ENCODE measurements at places on chromosomes 5 and 9. TPM values are rescaled to one million over a fixed set of nuclear protein-coding genes. Genes with fewer than 3 reads are reported as not detected.

Gene RANBP3L
- total RNA-seq: 2.1 TPM

Gene FGF10
- total RNA-seq: 7.3 TPM

Gene FOXD4L3
- not detected for total RNA-seq

Gene SPINK7
- total RNA-seq: not detected

Gene ANAPC2
- 85.0 TPM for total RNA-seq

Gene PAIP2
- total RNA-seq: 36.7 TPM

DNA sequence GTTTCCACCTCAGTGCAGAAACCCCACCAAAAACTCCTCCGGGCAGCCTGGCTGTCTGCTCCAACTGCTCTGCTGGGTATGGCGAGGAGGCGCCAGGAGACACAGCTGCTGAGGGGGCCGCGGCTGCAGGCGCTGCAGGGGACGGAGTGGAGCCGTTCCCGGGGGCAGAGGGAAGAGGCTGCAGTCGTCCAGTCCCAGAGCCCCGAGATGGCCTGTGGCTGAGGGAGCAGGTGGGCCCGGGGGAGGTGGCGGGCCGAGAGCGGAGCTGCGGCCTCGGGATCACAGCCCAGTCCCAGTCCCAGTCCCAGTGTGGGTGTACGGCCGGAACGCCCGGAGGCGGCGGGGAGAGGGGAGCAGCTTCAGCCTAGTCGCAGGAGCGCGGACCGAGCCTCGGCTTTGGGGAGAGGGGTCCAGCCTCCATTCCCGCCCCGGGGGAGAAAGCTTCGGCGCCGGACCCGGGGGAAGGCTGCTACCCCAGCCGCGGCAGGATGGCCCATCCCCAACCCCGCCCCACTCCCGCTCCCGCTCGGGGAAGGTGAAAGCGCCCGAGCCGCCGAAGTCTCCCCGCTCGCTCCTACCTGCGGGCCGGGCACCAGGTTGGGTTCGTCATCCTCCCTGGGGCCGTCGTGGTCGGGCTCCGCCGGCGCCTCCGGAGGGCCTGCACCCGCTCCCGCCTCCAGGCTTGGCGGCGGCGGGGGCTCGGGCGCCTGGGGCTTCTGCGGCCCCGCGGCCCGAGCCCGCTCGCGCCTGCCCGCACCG, 513 bp downstream of the FAM193B start:
- peak overlapping the region; percentile 75 for H3K27ac ChIP-seq
- H3K27me3 ChIP-seq: no peaks in the 10 kb centered on the region
- peaks cover 26% of the 10 kb centered on the region for H3K4me1 ChIP-seq
- peak; percentile 24 for DNase-seq

DNA sequence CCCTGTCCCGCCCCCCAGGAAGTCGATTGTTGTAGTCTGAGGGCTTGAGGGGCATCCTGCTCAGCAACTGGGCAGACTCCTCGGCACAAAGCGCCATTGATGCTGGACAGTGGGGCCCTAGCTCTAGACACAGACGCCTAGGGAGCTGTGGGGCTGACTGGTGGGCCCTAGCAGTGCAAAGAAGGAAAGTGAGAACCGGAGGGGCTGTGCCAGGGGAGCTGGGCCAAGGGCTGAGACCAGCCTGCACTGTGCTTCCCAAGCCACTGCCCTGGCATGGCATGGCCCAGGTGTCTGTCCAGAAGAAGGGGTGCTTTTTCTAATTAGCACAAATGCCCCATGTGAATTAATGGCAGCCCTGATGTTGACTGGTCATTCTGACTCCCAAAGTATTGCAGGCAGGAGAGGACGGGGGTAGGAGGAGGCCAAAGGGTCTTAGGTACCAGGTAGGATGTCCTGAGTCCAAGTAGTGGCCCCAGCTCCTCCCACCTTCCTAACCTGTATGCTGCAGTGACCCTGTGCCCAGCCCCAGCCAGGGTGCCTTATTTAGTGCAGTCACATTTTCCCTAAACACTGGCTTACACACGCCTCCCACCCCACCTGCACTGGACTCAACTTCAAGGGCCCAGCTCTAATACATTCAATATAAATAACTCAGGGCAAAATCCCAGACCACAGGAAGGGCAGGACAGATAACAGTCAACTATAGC, 15.9 kb downstream of the TCF7 start:
- peaks cover 74% of the 10 kb centered on the region for H3K4me1 ChIP-seq
- no peaks in the 10 kb centered on the region for H3K27me3 ChIP-seq
- H3K27ac ChIP-seq: peak overlapping the region; percentile 74
- H3K36me3 ChIP-seq: no peaks in the 10 kb centered on the region

GRCh38 chr5:167944121-167944852, 347.2 kb upstream of the WWC1 start:
- H3K27me3 ChIP-seq: no peaks in the 10 kb centered on the region
- no peak for DNase-seq

GRCh38 chr9:13628526-13628925, 349.0 kb upstream of the MPDZ start:
- no peak for DNase-seq
- no peak overlapping the region for H3K4me3 ChIP-seq
- no peaks in the 10 kb centered on the region for H3K4me1 ChIP-seq
- H3K36me3 ChIP-seq: no peaks in the 10 kb centered on the region

GRCh38 chr5:90932052-90932699, 373.6 kb downstream of the ADGRV1 start:
- H3K27me3 ChIP-seq: no peaks in the 10 kb centered on the region
- no peak overlapping the region for H3K4me3 ChIP-seq
- no peaks in the 10 kb centered on the region for H3K36me3 ChIP-seq
- peaks cover 8% of the 10 kb centered on the region for H3K4me1 ChIP-seq
- no peak overlapping the region for H3K27ac ChIP-seq

DNA sequence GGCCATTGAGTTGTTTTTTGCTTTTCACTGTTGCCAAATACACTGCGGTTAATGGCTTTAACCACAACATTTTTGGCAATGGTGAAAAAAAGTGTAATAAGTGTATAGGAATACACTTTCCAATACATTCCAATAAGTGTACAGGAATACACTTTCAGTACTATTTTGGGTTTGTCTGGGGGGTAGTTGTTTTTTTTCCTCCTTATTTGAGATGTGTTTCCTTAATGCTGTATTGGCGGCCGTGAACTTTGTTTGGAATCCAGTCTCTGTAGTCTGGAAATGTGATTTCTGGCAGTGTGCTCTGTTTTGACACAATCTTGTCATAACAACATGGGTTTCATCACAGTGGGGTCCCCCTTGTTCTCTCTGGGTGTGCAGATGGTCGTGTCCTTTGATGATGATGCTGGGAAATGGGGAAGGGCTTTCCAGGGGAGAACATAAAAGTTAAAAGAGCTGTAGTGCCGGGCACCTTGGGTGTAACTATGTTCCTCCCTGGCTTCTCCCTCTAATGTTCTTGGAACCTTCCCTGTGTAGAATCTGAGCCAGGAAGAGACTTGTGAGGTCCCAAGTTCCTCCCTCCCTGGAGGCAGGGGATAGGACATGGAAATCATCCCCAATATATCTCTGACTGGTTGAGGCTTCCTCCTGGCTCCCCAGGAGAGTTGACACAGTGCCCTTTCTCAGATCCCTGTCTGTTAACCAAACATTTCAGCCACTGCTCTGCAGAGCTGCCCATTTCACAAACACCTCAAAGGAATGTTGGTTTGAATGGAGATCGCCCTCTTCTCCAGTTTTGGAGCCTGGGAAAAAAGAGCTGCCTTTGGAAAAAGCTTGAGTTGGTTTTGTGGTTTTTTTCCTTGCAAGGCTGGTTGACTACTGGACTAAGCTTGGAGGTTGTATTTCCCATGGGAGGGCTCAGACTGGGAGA, 44.8 kb downstream of the RCL1 start:
- H3K27me3 ChIP-seq: no peaks in the 10 kb centered on the region
- H3K4me3 ChIP-seq: no peak overlapping the region
- peak overlapping the region; percentile 18 for H3K27ac ChIP-seq
- H3K4me1 ChIP-seq: peaks cover 42% of the 10 kb centered on the region

- H3K36me3 ChIP-seq: no peaks in the 10 kb centered on the region
- H3K4me1 ChIP-seq: peaks cover 59% of the 10 kb centered on the region
- H3K4me3 ChIP-seq: no peak overlapping the region
- DNase-seq: peak; percentile 84
- H3K27ac ChIP-seq: no peak overlapping the region
Measured at GRCh38 chr5:139671096-139671841, 23.1 kb downstream of the CXXC5 start.

DNA sequence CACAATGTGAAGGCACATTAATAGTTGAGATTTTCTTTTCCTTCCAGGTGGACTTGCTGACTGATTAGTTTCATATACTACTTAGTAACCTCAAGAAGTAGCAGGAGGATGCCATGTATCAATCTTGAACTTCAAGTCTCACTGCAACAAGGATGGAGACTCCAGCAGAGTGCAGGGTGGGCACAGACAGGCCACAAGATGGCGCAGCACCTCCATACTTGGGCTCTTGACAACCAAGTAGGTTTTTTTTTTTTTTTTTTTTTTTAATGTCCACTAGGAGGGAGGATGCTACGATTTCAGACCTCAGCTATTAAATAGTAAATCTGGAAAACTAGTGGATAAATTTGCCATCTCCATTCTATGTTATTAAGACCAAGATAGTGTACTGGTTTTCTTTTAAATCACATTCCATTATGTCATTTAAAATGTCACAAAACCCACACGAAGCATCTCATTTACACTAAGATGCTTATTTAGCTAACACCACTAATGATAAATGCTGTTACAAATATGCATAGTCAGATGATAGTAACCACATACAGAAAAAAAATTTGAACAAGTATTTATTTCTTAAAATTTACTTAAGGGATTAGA, 58.6 kb downstream of the IL6ST start:
- H3K27me3 ChIP-seq: no peaks in the 10 kb centered on the region
- H3K27ac ChIP-seq: no peak overlapping the region
- peaks cover 10% of the 10 kb centered on the region for H3K4me1 ChIP-seq
- H3K4me3 ChIP-seq: no peak overlapping the region
- peaks cover 36% of the 10 kb centered on the region for H3K36me3 ChIP-seq
- DNase-seq: no peak
